Activated gamma-delta T cell (primary cell): ENCODE measurements at places on chromosomes 13 and 19.

- no peak for DNase-seq
These were observed 29.2 kb downstream of the ATP11A start for GRCh38 chr13:112719016-112719415.

- no peak for DNase-seq
These were observed 26.3 kb downstream of the TMEM255B start for GRCh38 chr13:113785051-113786010.

- DNase-seq = no peak
These were observed 26.8 kb upstream of the LRCH1 start for GRCh38 chr13:46526100-46526735.

- DNase-seq = no peak
These were observed 215.1 kb downstream of the RBM26 start for GRCh38 chr13:79190932-79191331.

- no peak for DNase-seq
These were observed 15.2 kb downstream of the INTS6 start for GRCh38 chr13:51437550-51438127.

DNA sequence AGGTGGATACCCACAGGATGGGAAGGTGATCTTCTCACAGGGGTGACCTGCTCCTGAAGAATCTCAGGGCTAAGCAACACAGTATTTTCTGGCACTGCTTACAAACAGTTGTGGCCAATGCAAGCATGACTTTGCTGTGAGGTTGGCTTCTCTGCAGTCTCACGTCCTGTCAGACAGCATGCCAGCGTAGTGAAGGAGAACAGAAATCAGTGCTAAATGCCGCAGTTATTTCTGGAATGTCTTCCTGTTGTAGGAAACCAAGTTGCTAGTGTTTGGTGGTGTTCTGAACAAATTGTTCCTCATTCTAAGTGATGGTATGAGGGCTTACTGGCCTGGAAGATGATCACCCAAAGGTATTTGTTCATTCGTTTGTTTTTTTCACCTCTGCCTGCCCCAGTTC is 320.1 kb downstream of the MTUS2 start:
- no peak for DNase-seq

DNA sequence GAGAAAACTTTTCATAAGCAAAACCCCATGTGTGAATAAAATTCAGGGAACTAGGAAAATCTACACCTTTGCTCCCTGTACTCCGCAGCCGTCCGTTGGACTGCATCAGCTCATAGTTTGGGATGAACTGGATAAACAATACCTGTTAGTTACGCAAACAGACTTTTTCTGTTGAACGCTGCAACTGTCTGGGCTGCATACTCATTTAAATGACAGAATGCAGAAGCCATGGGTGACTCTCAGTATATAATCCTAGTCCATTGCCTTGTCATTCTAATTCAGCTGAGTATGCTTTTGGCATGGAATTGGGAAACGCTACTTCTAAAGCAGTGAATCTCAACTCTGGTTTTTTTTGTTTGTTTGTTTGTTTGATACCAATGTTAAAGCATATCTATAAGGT is 151.6 kb downstream of the SLITRK1 start:
- no peak for DNase-seq

- DNase-seq = no peak
These were observed 36.1 kb upstream of the TUBGCP3 start for GRCh38 chr13:112624040-112624439.

DNA sequence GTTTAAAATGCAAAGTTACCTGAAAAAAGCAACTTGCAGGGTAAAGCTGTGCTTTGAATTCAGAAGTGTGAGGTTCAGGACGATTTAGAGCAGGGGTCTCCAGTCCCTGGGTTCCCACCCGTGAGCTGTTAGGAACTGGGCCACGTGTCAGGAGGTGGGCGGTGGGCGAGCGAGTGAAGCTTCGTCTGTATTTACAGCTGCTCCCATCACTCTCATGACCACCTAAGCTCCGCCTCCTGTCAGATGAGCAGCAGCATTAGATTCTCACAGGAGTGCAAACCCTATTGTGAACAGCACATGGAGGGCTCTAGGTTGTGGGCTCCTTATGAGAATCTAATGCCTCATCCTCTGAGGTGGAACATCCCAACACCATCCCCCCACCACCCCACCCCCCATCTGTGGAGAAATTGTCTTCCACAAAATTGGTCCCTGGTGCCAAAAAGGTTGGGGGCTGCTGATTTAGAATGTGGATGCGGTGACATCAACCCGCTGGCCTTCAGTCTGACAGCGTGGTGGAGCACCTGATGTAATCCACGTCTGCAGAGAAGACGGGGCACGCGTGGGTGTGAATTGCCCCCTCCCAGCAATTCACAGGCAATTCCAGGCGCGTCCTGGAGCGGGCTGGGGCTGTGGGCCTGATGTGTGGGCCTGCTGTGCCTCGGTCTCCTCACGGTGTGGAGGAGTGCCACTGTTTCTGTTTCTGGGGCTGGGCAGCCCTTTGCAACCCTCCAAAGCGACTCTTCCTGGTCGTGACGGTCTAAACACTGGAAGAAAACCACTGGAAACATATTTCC is 214.0 kb upstream of the SOX1 start:
- no peak for DNase-seq

- DNase-seq = no peak
These were observed 173.9 kb downstream of the DCLK1 start for GRCh38 chr13:35957241-35957731.

GRCh38 chr13:97120346-97120745 is 101.8 kb upstream of the MBNL2 start:
- no peak for DNase-seq

DNA sequence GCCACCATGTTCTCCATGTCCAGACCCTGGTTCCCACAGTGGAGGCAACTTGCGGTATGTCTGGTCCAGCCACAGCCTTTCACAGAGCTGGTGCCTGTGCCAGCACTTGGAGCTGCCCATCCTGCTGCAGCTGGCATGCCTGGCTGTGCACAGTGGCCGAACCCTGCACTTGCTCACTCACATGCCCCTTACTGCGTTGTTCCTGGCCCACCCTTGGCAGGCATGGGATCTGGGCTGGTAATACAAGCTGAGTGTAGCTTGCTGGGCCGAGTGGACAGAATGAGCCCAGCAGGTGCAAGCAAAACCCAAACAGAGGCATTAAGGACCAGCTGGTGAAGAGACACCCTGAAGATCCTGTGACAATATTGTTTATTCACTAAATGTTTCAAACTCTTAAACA is 583.9 kb upstream of the SLITRK6 start:
- no peak for DNase-seq

DNA sequence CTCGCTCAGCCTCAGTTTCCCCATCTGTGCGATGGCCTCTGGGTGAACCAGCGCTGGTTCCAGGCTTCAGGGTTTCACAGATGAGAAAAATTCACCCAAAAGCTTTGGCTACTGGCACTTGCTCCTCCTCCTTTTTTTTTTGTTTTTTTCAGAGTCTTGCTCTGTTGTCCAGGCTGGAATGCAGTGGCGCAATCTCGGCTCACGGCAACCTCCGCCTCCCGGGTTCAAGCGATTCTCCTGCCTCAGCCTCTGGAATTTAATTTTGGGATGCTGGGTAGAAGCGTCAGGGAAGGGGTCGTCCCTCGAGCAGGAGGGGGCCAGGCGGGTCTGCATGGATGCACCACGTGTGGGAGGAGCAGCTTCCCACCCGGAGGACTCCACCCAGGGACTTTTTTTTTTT is 7.0 kb downstream of the PRSS57 start:
- DNase-seq = no peak

- DNase-seq = no peak
These were observed 536 bp downstream of the FAM32A start for GRCh38 chr19:16185768-16186123.

DNA sequence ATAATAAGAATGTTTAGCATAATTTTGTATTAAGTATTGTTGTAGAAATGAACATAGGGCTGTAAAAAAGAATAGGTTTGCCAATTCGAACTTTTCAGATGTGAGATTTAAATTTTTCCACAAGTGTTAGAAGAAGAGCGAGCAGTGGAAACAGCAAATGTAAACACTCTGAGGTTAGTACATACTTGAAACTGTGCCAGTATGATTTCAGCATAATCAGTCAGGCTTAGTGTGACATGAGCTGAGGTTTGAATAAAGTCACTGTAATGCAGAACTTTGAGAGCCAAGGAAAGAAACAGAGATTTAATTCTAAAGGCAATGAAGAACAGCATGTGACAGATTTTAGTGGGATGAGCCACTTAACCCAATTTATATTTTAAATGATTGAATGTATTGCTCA is 2166.4 kb downstream of the PCDH9 start:
- no peak for DNase-seq

- no peak for DNase-seq
These were observed 1777.1 kb downstream of the OLFM4 start for GRCh38 chr13:54805743-54806142.

DNA sequence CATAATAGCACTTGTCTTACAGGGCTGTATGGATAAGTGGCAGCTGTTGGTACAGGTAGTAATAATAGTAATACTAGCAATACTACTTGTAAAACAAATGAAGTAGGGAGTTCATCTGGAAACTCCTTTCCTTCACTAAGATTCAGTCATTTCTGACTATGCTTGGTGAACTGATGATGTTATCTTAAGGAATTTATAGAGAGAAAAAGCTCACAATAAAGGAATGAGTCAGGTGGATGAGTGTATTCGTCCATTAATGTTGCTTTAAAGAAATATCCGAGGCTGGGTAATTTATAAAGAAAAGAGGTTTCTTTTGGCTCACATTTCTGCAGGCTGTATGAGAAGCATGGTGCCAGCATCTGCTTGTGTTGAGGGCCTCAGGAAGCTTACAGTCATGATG is 477.3 kb downstream of the KLF12 start:
- DNase-seq = no peak

DNA sequence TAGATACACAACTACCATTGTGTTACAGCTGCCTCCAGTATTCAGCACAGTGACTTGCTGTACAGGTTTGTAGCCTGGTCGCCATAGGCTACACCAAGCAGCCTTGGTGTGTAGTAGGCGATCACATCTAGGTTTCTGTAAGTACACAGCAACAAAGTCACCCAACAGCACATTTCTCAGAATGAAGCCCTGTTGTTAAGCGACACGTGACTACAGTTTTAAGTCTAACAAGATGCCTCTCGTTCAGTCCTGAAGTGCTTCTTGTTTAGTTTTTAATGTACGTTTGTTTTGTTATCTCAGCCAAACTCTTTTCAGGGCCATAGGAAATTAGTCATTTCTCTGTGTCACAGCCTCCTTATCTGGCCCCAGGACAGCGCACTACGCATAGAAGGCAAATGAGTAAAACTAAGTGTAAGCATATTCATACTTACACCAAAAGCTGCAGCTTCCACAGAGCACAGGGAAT is 50.0 kb upstream of the GPR183 start:
- DNase-seq = no peak

- peak; percentile 60 for DNase-seq
These were observed 11.8 kb upstream of the CSNK1G2 start for GRCh38 chr19:1929021-1929742.

DNA sequence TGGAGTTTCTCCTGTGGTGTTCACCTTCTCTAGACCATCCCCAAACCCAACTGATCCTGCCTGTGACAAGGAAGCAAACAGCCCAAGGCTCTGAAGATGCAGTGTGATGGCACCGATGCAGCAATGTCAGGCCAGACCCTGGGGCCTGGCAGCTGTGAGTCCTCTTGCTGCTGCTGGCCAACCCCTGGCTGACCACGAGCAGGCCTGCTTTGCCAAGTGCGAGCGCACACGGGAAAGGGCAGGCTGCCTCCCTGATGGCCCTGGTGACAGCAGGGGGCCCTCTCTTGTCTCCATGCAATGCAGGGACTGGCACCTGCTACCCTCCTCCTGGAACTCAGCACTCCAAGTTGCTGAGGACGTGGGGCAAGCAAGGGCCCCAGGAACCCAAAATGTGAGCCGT is 5.4 kb upstream of the VSTM2B start:
- DNase-seq = no peak

DNA sequence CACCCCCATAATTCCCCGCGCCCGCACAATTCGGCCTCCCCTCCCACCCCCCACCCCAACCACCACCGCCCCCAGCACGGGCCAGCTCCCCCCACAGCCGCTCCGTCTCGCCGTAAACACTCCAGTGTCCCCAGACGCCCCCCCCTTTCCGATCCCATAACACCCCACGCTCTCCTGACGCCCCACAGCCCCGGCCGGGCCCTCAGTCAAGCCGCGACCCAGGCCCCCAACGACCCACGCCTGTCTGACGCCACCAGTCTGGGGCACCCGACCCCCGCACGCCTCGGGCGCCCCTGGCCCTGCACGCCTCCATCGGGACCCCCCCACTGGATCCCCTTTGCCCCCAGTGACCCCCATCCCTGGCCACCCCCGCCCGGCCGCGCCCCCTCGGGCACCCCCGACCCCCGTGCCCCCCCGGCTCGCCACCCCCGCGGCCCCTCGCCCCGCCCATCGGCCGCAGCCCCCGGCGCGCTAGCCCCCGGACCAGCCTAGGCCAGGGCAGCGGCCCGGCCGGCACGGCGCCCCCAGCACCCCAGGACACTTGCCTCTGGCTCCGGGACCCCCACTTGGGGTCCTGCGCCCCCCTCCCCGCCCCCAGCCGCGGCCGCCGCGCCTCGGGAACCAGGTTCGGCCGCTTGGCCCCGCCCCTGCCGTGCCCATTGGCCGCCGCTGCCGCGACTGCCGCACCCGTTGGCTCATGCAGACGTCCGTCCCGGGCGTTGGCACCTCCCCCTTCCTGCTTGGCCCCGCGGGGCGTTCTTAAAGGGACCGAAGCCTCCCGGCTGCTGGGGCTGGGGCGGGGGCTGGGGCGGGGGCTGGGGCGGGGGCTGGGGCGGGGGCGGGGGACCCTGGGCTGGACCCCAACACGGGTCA is at the start of gene FKBP8:
FKBP8 (minus strand) TSS at position 633 of the 873 bp plus-strand sequence. CDS start 1,603 bp downstream, outside the sequence.
- peak; percentile 88 for DNase-seq

DNA sequence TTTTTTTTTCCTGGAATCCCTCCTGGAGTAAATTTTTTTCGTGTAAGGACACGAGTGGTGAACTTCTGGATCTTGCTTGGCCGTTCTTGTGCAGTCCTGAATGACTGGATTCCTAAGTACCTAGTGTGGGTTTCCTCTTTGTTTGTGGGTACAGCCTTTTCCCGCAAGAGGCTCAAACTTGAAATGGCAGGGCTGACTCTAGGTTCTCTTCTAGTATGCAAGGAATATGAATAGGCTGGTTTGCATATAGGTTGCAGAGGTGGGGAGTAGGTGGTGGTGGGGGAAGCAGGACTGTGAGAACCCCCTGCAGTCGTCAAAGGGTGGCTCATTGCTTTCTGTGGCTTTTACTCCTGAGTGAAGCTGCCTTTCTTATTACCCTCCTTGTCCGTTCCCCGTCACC is 13.6 kb downstream of the UBAC2 start:
- DNase-seq = no peak

- DNase-seq = no peak
These were observed 111.6 kb downstream of the RNF17 start for GRCh38 chr13:24875566-24875965.

- DNase-seq = no peak
These were observed 4.6 kb downstream of the PKN1 start for GRCh38 chr19:14437578-14438140.

GRCh38 chr13:85693889-85694511 is 105.2 kb downstream of the SLITRK6 start:
- no peak for DNase-seq

DNA sequence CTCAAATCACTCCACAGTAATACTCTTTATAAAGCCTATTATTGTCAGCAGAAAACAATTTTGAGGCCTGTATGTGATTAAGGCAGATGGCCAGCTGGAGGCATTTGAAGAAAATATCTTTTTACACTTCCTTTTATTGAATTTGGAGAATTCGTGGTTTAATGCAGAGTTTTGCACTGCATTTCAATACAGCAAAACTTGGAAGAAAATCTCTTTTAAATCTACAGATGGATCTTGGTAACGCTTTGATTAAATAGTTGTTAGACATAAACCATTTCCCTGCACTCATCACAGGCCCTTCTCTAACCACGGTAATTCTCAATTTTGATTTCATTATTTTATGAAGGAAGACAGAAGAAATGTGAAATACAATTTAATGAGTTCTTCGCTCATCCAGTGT is 185.7 kb downstream of the RFC3 start:
- no peak for DNase-seq
